NCI-H187 (cell line): ENCODE measurements at places on chromosomes 11 and 22.

DNA sequence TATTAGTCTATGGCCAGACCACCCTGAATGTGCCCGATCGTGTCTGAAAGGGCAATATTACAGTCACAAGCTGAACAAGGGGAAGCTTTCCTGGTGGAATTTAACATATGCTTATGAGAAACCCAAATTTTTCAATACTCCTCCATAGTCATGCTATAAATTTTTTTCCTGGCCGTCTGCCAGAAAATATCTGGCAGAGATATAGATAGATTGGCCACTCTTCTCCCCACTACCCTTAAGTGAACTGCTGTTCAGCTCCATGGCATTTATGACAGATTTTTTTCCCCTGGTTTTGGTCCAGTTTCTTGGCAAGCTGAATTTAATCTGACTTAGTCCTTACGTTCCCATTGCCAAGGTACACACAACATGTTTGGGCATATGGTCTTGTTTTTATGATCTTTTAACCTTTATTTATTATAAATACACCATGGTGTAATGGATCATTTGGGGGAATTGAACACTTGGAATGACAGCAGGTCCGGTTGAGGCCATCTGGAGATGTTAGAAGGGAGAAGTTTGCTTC, 328.5 kb downstream of the CNTN5 start:
- DNase-seq = no peak

DNA sequence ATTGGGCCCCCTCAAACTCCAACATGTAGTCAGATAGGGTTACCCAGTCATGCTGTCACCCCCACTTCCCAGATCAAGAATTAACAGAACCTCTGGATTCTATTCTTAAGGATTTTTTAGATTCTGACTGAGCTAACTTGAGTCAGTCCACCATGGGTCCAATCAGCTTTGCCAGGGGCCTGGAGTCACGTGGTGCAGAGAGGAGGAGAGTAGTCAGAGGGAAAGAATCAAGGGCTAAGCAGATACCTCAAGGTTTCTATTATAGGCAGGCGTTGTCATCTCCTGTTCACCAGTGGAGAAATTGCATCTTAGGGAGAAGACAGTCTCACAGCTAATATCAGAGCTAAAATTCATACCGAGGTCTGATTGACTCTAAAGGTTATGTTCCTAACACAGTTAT, 28.2 kb downstream of the FZD4 start:
- no peak for DNase-seq

DNA sequence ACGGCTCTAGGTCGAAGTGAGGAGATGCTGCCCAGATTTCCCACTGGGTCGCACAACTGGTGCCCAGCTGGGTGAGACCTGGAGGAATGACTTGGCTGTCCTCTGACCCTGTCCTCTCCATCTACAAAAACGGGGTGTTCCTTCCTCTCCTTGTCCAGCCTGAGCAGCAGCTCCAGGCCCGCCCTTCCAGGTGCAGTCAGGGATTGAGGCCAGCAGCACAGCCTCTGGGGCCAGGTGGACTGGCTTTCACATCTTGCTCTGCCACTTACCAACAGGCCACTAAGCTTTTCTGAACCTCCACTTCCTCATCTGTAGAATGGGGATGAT, 91.7 kb upstream of the LMO1 start:
- no peak for DNase-seq

DNA sequence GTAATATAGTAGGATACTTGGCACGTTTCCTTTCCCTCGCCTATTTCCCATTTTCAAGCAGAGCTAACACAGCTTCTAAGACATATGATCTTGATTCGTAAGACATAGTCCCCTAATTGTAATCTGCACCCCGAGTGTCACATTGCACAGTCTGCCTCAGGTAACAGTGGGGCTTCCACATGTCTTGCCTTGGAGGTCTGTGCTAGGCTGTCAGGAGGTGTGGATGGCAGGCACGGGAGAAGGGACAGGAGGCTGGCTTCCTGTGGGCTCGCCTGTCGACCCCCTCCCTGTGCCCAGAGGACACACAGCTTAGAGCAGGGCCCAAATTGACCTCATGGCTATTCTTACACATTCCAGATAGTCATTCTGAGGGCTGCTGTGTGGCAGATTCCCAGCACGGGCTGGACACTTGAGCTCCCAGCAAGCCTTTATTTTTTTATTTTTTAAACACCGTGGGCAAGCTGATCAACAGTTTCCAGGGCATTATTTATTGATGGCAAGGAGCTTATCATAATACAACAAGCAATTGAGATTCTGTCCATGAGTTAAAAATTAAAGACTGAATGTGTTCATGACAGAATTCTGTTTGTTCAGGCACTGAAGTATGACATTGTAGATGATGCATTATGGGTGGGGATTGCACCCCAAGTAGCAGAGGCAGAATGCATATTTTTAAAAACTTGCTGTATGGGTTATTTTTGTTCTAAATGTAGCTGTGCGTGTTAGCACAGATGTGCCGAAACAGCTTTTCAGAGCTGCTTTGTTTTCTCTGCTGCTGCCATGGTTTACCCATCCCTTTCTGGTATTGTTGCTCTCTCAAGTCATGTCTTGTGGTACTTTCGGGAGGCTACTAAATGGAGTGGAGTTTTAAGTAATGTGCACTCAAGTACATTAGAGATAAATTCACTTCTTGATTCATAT, 113.0 kb downstream of the ATXN10 start:
- no peak for DNase-seq

DNA sequence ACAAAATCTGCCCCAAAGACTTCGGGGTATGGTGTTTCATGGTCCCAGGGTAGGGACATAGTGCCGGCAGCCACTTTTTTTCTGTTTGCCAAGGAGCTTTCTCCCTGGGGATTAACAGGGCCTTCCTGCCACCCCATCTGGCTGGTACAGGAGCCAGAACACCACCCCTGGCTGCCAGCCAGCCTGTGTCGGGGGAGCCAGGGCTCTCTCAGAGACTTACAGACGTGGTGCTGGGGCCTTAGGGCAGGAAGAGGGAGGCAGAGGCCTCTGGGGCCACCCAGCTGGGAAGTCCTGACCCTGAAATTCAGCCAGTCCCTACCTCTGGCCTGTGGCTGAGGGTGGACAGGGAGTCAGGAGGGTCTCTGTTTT, 52.4 kb upstream of the CDON start:
- no peak for DNase-seq
